ENCODE measurements at places on chromosomes 2 and 18.

DNA sequence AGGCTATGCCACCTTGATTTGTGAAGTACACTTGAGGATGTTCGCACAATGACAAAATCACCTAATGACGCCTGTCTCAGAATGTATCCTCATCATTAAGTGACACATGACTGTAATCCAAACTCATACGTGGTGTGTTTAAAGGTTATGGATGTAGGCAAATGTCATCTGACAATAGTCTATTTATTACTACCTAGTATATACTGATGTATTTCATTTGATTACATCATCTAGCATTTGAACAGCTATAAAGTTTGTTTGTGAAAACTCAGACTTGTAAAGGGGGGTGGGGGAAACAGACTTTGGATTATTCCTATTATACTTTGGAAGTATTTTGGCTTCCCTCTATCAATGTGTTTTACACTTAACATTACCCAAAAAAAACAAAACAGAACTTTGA, 129.9 kb downstream of the TANC1 start:
- DNase-seq, result no peak

- no peak for DNase-seq
Measured at GRCh38 chr2:159925975-159926374, 128.0 kb upstream of the CD302 start.

DNA sequence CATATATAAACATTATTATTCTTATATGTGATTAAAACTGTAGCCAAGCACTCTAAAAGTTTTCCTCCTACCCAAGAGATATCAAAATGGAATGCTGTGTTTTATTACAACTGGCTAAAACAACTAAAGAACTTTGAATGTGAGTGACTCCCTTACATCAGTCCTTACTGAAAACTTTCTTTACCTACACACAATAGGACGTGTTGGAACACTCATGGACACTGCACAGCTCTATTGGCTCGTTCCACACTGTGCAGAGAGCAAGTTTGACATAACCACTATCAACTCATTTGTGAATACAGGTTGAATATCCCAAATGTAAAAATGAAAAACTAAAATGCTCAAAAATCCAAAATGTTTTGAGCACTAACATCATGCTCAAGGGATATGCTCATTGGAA, 650.6 kb downstream of the SLC4A3 start:
- no peak for DNase-seq

DNA sequence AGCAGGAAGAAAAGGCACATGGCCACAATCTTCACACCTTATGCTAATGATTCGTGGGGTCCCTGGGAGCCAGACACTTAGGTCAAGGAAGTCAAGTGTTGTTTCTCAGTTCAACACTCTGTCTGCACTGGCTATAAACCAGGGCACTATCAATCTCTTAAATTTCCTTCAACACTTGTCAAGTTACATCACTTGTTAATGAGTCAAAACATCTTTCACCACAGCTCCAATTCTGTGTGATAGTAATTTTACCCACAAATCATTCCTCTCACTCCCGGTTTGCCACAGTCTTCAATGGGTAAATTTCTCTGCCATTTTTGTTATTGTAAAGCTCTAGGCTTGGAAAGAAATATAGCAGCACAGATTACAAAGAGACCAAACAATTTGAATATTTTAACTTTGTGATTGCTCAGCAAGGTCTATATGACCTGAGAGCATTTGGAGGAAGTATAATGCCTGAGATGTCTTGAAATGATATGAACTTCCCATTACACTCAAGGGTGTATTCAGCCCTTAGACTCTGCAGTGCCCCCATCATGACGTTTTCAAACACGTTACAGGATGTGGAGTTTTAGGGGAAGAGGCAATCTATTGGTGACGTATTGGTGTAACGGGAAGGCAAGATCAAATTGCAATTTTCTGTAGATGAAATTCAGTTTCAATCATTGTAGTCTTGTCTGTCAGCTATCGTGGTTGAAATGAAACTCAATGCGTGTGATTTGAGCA, 78.7 kb downstream of the ICOS start:
- no peak for DNase-seq

DNA sequence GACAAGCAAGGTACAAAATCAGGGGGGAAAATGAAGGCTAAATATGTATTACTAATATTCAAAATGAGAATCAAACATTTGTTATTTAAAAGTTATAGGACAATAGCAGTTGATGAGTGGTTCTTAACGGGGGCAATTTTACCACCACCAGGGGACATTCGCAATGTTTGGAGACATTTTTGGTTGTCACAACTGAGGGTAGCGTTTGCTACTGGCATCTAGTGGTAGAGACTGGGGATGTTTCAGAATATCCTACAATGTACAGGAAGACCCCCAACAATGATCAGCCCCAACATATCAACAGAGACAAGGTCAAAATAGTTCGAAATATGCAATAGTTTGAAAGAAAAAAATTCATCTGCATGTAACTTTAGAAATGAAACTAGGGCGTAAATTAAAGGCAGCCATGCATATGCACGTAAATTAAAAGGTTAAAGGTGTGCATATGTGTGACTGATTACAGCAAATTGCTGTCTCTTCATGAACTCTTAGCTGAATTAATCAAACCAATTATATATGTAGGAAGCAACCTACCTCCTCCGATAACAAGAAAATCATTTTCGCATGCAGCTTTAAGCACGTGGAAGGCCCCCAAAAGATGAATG, 61.2 kb upstream of the CUL3 start:
- peak; percentile 40 for DNase-seq

DNA sequence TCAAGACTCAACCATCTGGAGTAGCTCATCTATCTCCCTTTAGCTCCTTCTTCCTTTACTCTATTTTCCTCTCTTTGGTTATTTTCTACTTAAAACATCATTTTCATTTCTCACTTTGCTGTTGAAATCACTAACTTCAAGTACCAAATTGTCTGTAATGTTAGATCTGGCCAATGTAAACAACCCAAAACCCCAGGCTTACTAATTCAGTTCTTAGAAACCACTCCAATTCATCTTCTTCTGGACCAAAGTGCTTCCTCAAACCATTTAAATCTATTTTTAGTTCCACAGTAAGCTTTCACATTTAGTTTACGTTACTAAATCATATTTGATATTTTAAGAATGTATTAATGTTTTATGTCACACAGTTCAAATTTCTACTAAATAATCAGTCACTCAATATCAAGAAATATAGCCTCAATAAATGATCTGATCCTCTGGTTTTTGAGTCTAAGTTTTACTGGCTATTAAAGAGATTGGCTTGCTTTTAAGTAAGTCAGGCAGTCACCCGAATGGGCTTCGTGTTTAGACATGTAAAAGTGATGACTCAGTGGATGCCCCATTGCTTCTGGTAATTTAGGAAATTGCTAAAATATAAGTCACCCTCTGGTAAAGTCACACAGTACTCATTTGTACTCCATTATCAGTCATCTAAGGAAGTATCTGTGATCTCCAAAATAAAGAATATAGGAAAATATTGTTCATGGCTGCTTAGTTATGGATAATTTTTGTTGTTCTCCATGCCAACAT, 527.2 kb upstream of the SOX11 start:
- peak; percentile 20 for DNase-seq

- no peak for DNase-seq
Measured at GRCh38 chr2:221693365-221693764, 121.3 kb upstream of the EPHA4 start.

DNA sequence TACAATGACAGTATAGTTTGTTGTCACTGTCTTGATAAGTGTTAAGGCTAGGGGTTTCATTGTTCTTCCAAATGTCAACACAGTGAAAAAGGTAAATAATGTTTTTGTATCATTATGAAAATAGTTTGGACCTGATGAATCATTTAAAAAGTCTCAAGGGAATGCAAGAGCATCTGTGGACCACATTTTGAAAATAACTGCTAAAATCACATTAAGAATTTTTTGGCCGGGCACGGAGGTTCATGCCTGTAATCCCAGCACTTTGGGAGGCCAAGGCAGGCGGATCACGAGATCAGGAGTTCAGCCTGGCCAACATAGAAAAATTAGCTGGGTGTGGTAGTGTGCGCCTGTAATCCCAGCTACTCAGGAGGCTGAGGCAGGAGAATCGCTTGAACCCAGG, 10.3 kb downstream of the SCN1A start:
- peak; percentile 84 for DNase-seq

- DNase-seq, result no peak
Measured at GRCh38 chr18:26071725-26072124, 18.7 kb downstream of the SS18 start.

DNA sequence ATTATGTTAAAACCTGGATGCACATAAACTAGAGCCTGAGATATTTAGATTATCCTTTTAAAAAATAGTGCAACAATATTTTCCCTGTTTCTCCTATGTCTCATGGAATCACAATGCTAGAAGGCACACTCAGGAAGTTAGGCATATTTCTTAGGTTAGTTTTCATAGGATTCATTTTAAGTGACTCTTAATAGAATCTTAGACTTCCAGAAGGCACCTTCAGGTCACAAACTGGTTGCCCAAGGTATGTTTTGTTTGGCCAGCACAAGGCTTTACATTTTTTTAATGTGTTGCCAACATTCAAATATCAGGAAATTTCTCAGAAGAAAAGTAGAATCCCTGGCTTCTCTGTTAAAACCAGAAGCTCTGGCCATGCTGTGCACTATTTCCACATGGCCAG, 129.3 kb downstream of the LNPK start:
- peak; percentile 57 for DNase-seq

- no peak for DNase-seq
Measured at GRCh38 chr2:34656632-34657031, 1057.5 kb upstream of the FAM98A start.

GRCh38 chr2:223029287-223029686, 22.7 kb upstream of the KCNE4 start:
- DNase-seq, result no peak

- peak; percentile 5 for DNase-seq
Measured at GRCh38 chr18:29226213-29226612, 1049.3 kb upstream of the CDH2 start.

DNA sequence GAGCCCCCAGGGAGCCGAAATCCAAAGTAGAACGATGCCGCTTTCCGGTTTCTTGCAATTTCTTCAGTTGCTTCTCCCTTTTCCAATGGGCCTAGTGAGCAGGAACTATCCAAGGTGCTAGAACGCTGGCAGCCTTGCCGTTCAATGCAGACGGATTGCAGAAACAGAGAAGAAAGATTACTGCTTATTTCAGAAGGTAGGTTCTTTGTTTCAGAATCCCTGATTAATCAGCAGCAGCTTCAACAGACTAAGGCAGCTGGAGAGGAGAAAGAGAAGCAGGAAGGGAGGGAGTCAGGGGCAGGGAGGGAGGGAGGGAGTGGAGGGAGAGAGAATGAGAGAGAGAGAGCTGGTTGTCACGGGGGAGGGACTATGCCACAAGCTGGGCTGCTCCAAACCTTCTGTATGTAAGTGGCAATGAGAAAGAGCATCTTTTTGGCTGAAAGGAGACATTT, 576 bp downstream of the NYAP2 start:
- peak; percentile 79 for DNase-seq

DNA sequence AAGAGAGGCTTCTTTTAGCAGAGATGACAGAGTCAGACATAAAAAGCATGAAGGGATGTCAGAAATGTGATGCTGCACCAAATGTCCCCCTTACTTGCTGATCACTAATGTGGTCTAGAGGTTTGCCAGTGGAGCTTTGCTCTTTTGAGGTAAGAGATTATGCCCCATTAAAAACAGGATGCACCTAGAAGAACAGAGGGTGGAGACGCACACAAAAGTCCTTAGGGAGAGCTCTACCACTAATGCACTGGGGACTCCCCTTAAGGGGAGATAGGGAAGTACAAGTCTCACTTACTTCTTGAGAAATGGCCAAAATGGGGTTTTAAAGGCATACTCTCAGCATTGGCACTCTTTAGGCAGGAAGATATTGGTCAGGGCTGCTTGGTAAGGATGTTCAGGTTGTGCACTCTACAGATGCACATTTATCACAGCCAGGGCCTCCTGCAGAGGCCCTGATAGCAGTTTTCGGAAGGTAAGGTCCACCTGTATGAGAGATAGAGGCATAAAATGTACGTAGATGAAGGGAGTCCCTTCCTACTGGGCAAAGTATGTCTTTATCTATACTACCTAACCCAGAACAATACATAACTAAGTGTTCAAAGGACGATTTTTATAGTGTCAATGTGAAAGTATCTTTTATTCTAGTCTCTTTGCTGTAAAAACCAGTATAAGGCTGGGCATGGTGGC, 17.0 kb upstream of the SCYGR1 start:
- no peak for DNase-seq

DNA sequence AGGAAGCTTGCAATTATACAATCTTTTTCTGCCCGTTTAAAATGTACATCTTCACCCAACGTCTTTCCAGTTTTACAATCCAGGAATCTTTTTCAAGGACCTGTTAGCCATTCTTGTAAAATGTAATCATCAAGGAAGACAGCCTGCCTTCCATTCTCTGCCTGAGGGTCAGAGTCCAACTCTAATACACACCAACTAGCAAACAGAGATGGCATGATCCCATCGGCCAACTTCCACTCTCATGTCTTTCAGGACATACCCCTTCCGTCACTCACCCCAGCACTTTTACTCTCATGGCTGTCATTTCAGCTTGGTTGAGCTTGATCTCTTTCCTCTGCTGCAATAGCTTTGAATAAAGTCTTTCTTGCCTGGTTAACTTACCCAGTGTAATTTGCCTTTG, 172.5 kb upstream of the NETO1 start:
- DNase-seq, result no peak

- no peak for DNase-seq
Measured at GRCh38 chr18:37471637-37472036, 94.0 kb downstream of the CELF4 start.

DNA sequence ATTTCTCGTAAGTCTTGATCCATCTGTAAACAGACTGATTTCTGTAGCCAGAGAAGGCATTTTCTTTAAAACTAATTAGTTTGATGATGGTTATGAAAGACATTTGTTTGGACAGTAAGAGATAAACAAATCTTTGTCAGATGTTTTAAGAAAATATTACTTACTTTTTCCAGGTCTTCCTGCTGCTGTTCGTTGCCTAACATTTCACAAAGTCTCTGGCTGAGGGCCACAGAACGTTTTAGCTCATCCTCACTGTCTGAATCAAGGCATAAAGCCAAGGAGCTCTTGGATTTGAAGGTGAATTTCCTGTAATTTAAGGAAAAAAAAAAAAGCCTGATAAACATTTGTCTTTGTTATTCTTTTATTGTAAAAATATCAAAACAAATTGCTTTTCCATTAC, 57.8 kb downstream of the VIL1 start:
- no peak for DNase-seq

GRCh38 chr2:41038408-41038807, 586.5 kb upstream of the SLC8A1 start:
- DNase-seq, result peak; percentile 66

- DNase-seq, result no peak
Measured at GRCh38 chr18:79753391-79753851, 44.3 kb upstream of the KCNG2 start.

GRCh38 chr2:215377283-215377682, 58.6 kb downstream of the FN1 start:
- DNase-seq, result no peak

DNA sequence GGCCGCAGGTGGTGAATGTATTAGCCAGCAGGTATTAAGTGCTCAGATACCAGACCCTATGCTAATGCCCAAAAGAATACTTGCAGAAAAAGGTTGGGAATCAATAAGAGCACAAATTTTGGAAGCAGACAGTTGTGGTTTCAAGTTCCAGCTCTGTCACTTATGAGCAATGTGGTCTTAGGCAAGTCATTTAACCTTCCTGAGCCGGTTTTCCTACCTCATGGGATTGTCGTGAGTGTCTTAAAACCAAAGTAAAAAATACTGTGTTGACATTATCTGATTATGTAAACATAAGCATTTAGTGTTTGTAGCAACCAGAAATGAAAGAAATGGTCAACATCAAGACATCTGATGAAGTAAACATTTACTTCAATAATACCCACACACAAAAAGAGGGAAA, 93.0 kb upstream of the CHST9 start:
- DNase-seq, result no peak

- DNase-seq, result no peak
Measured at GRCh38 chr2:100256416-100256815, 65.9 kb downstream of the LONRF2 start.
